ENCODE measurements at places on chromosomes 1 and 21.

GRCh38 chr1:15937706-15938168 lies 38.2 kb downstream of the ZBTB17 start:
- DNase-seq, result no peak

- no peak for DNase-seq
These were observed 22.8 kb downstream of the LCE3E start for GRCh38 chr1:152543820-152544219.

- no peak for DNase-seq
These were observed 152.7 kb upstream of the COL6A1 start for GRCh38 chr21:45828580-45829570.

- DNase-seq, result no peak
These were observed 58.1 kb upstream of the ZNF648 start for GRCh38 chr1:182119631-182120030.

DNA sequence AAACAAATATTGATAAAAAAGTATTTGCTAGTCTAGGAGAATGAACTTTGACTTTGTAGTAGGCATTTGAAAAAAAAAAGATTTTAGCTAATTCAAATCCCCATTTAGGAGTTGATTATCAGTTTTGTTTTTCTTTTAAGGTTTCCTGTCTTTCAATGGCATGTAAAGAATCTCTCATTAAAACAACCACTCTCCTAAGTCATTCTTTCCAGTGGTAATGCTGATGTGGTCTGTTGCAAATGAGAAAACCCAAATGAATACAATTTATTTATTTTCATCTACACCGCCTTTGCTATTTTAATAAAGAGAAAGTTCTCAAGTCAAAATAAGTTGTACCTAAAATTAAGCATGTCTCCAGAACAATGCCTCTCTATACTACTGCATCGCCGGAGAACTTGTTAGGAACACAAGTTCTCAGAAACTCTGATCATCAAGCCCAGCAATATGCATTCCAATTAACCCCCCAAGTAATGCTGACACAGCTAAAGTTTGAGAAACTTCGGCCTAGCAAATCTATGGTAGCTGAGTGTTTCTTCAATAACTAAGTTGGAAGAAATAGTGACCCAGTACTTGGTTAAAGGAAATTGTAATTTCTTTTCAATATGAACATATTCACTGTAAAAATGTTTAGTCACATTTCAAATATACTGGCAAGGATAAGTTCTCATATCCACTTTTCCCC lies 255.1 kb downstream of the PTPRC start:
- DNase-seq, result no peak

Data from stimulated activated CD8-positive, alpha-beta memory T cell treated with anti-CD3 and anti-CD28 coated beads, Interleukin-15, amount 100 ng/mL, for 4 hours (primary cell).